ENCODE measurements at places on chromosomes 6 and 20. TPM values are rescaled to one million over a fixed set of nuclear protein-coding genes. Genes with fewer than 3 reads are reported as not detected.

The KCNK5 gene
- total RNA-seq: 0.76 TPM

The TMEM217 gene
- 2.6 TPM for total RNA-seq

The EYA2 gene
- total RNA-seq: 1.8 TPM

The SLC13A3 gene
- 1.6 TPM for total RNA-seq

The MDFI gene
- total RNA-seq: 4.0 TPM

The SLC35F1 gene
- total RNA-seq: not detected

The TMEM239 gene
- under 0.01 TPM for total RNA-seq

The GPR6 gene
- not detected for total RNA-seq

The SS18L1 gene
- total RNA-seq: 9.9 TPM

The C6orf136 gene
- 2.9 TPM for total RNA-seq

The RPN2 gene
- 245 TPM for total RNA-seq

The RNF144B gene
- 16.6 TPM for total RNA-seq

The GJA1 gene
- total RNA-seq: 737 TPM

The CEP250 gene
- 24.0 TPM for total RNA-seq

Data from articular chondrocyte of knee joint (primary cell).